ENCODE measurements at places on chromosomes 3 and 15.

DNA sequence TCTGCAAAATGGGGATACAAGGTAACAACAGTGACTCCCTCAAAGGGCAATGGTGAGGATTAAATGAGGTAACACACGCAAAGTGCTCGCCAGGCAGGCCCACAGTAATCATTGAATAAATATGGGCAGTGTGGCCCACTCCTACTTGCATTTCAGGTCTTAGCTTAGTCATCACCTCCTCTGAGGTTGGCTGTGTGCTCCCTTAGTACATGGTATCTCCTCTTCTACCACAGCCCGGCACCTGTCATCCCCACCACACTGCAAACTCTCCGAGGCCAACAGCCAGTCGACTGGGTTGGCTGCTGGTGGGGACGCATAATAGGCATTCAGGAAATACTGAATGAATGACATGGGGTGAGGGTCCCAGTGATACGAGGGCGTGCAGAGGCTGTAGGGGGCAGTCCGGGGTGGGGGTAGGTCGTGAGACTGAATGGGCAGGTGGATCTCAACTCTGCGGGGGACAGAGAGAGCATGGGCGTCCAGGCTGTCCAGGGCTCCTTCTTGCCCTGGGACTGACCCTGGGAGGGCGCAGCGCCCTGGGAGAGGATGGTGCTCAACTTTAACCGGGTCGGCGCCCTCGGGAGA is 375 bp upstream of the MYZAP start:
- DNase-seq: no peak

GRCh38 chr3:157865352-157866000 is 240.7 kb downstream of the SHOX2 start:
- DNase-seq: peak; percentile 7

GRCh38 chr3:32686713-32687112 is 1.7 kb downstream of the CNOT10 start:
- no peak for DNase-seq

DNA sequence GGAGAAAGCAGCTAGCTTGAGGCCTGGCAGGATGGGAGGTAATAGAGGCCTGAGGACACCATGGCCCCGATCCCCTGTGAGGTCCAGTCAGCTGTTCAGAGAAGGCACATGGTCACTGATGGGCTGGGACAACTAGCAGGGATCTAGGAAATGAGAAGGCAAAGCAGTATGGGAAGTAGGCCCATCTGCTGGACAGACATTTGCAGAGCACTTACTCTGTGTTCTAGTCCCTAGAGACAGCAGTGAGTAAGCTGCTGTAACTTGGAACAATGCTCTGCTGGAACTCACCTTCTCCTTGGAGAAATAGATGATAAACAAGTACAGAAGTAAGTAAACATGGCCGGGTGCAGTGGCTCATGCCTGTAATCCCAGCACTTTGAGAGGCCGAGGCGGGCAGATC is 7.1 kb downstream of the ECE2 start:
- DNase-seq: no peak

- DNase-seq: no peak
Measured at GRCh38 chr3:151925419-151925818, 52.0 kb downstream of the SUCNR1 start.

DNA sequence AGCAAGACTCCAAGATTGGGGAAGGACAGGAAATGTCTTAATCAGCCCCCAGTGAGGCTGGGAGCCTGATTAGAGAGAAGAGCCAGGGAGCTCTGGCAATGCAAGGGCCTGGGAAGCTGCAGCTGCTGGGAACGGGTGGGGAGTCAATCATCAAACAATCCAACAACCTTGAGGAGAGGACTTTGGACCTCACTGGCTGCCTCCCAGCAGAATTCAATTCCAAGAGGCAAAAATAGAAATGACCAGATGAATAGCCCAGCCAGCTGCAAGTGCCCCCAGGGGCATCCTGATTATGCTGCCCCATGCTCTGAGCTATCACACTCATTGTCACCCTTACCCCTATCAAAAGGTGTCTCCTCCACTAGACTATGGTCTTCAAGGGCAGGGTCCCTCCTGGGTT is 6.1 kb upstream of the HOMER2 start:
- no peak for DNase-seq

DNA sequence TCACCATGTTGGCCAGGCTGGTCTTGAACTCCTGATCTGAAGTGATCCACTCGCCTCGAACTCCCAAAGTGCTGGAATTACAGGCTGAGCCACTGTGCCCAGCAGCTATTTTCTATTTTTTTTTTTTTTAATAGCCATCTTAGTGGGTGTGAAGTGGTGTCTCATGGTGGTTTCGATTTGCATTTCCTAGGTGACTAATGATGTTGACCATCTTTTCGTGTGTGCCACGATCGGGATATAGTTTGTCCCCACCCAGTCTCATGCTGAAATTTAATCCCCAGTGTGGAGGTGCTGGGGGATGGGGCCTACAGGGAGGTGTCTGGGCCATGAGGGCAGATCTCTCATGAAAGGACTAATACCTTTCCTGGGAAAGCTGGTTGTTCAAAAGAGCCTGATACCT is 41.8 kb upstream of the MUC13 start:
- no peak for DNase-seq

GRCh38 chr3:154898443-154898842 is 181.7 kb upstream of the MME start:
- no peak for DNase-seq

DNA sequence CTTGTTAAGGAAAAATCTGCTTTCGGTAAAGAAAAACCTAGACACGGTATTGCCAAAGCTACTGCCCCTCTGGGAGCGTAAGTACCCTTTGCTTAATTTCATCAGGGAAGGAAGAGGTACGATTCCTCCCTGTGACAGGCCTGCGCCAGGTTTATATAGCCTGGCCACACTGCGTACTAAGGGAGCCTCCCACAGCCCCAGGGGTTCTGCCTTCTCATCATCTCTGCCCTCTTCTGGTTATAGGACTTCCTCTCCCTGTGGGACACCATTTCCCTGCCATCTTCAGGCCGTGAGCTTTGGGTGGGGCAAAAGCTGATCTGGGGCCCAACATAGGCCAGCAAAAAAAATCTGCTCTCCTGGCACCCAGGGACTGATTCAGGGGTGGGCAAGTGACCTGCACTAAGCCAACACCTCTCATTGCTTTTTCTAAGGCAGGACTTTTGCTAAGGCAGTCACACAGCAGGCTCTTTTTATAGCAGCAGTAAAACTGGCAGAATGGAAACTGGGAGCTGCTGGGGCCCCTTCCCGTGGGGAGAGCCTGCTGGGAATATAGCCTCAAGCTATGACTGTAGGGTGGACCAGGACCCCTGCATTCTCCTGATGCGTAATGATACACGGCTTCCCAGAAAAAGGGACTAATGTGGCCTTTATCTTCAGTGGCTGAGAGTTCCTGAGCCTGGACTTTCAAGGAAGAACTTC is 76.2 kb downstream of the PRICKLE2 start:
- DNase-seq: no peak

DNA sequence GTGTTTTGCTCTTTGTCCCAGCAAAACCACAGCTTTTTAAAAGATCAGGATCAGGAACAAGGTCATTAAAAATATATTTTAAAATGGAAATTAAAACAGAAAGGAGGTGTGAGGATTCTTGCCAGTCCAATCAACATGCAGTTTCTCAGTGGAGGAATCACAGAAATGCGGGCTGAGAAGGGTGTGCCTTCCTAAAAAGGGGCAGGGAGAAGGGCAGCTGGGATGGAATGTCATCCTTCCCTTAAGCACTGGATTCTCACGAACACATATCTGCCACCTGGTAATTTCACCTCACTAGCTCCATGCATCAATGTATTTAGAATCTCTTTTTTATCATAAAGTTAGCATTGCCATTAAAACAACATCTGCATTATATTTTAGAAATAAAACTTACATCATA is 21.4 kb downstream of the ABI3BP start:
- DNase-seq: no peak

DNA sequence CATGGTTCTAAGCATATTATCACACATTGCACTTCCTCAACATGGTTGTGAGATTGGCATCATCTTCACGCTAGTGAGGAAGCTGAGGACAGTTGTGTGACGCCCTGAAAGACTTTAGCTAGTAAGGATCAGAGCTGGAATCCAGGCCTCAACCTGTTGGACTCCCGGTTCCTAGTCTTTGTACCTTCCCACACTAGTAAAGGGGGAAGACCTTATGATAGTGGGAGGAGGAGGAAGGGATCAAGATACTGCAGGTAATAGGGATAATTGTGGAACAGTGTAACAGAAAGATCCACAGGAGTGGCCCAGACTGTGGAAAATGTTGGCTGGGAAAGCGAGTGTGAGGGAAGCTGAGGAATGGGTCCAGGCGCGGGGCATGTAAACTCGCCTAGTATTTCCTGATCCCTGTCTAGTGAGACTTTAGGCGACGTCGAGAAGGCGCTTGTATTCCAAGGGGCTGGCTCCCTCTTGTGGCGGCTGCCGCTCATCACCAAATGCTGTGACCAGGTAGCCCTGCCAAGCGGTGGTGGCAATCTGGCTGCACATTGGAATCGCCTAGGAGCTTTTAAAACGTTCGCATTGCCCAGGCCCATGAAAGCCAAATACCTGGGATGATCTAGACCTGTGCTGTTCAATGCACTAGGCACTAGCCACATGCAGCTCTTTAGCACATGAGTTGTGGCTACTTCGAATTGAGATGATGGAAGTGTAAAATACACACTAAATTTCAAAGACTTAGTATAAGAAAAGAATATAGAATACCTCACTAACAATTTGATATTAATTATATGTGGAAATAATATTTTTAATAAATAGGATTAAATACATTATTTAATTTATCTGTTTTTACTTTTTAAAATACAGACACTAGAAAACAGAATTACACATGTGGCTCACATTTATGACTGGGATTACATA is 38.8 kb upstream of the CLDN18 start:
- DNase-seq: peak; percentile 9

GRCh38 chr3:8653800-8654408 is 9.3 kb upstream of the SSUH2 start:
- DNase-seq: no peak

- DNase-seq: no peak
Measured at GRCh38 chr3:16904423-16905417, 20.0 kb downstream of the PLCL2 start.

GRCh38 chr3:126208182-126208581 is 27.8 kb upstream of the ALDH1L1 start:
- no peak for DNase-seq

Data from stimulated activated CD4-positive, alpha-beta T cell treated with anti-CD3 and anti-CD28 coated beads, Interleukin-15, amount 100 ng/mL, for 1 hour (primary cell).